ENCODE measurements at places on chromosomes 1 and 21.

DNA sequence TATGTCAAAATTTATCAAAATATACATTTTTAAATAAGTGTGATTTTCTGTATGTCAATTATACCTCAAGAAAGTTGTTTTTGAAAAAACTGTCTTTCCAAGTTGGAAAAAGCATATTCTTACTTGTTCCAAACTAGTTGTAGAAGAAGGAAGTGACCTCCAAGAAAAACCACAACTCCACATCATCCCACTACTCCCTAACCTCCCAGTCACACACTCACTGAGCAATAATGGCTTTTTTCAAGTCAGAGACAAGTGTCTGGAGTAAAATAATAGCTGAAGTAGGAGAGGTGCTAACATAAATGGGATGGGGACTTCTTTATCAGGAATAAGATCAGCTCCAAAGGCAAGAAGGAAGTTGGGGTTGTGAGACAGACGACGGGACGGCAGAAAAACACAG, 13.4 kb downstream of the EPRS1 start:
- no peak for DNase-seq

- no peak for DNase-seq
These were observed 22.4 kb upstream of the SYNC start for GRCh38 chr1:32724678-32725614.

DNA sequence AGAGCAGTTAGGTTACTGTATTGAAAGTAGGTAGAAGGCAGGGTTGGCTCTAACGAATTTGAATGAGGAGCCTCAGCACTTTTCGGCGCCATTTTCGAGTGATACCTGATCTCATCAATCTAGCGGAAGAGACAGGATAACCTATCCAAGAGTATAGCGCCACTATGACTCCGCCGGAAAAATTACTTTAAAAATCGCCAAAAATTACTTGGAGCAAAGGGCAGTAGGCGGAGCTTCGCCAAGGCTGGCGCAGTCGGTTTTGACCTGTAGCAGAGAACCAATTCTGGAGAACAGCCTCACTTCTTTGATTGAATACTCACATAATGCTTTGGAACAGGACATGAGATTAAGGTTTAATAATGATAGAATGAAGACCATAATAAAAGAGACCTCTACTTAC, 25.6 kb downstream of the EFCAB7 start:
- DNase-seq, result no peak

- no peak for DNase-seq
These were observed 17.6 kb downstream of the PM20D1 start for GRCh38 chr1:205832326-205832751.

GRCh38 chr1:26784023-26784871, 3.5 kb upstream of the PIGV start:
- DNase-seq, result peak; percentile 46

- DNase-seq, result no peak
These were observed 39.9 kb downstream of the ACP6 start for GRCh38 chr1:147630447-147630846.

GRCh38 chr1:27864264-27864895, 8.0 kb upstream of the THEMIS2 start:
- DNase-seq, result no peak

DNA sequence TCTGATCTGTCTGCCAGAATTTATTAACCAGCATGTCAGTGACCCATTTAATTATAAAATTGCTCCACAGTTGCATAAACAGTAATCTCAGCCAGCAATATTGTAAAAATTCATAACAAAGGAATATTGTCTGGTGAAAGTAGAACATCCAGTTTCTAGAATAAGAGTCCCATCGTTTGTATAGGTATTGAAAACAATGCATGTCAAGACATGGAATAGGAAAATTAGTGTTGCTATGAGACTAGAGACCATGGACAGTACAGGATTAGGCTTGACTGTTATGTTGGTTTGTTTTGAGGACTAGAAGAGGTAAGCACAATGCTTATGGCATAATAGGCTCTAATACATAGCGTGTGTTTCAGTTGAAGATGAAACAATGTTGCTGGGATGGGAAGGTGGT, 37.1 kb downstream of the ATF6 start:
- no peak for DNase-seq

- no peak for DNase-seq
These were observed 31.1 kb downstream of the EPHA8 start for GRCh38 chr1:22594396-22594795.

GRCh38 chr1:165912638-165913037, 85.2 kb downstream of the UCK2 start:
- no peak for DNase-seq

GRCh38 chr1:109298666-109299557, 7.9 kb downstream of the MYBPHL start:
- no peak for DNase-seq

- DNase-seq, result peak; percentile 54
These were observed 87.2 kb downstream of the MRPL37 start for GRCh38 chr1:54287176-54287650.

GRCh38 chr1:219566951-219567947, 45.7 kb downstream of the ZC3H11B start:
- peak; percentile 33 for DNase-seq

DNA sequence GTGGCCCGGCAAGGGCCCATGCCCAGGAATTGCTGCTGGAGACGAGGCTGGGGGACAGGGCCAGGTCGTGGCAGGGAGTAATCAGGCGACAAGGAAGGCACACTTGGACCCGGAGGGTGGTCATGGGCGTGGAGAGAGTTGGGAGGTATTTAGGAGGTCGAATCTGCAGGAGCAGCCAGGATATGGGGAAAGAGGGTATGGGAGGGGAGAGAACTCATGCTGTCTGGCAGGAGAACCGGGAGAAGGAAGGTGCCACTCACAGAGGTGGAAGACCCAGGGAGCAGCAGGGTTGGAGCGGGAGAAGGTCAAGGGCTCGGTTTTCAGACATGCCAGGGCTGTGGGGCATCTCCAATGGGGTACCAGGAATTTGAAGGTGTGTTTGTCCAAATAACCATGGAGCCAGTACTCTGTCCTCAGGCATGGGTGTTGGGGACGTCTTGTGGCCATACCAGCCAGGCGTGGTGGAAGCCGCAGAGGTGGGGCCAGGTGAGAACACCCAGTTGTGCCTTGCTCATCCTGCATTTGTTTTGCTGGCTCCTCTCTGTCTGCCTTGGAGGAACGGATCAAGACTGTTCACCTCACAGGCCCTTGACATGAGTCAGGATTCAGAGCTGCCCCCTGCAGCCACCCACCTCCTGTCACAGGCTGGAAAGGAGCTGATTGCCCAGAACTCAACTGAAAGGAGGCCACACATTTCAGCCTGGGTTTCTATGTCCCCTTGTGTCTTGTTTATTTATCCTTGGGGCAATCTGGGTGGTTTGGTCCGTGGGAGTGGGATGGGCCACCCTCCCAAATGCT, 111.6 kb downstream of the SPSB1 start:
- no peak for DNase-seq

- no peak for DNase-seq
These were observed 289.1 kb upstream of the PKN2 start for GRCh38 chr1:88394958-88395357.

- no peak for DNase-seq
These were observed 58.3 kb downstream of the KIF21B start for GRCh38 chr1:200965111-200965805.

- no peak for DNase-seq
These were observed 36.6 kb downstream of the LUZP1 start for GRCh38 chr1:23132033-23132432.

- no peak for DNase-seq
These were observed 2.9 kb upstream of the ATP1A1 start for GRCh38 chr1:116370181-116370580.

- DNase-seq, result no peak
These were observed 87.1 kb upstream of the COL6A1 start for GRCh38 chr21:45894450-45894825.

DNA sequence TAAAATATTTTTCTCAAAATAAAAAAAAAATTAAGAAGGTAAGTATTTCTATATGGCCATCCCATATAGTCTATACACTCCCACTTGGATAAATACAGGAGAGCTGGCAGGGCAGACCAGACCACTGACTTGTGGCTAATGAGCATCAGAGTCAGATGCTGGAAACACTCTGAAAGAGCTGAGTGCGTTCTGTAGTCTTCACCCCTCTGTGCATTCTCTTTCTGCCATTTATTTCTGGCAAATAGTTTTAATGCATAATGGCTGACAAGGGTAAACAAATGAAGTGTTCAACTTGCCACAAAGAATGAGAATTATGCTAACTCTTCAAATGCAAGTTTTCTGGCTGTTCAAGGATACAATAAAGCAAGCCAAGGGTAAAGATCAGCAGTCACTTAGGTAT, 191.7 kb downstream of the TTLL7 start:
- DNase-seq, result no peak

- no peak for DNase-seq
These were observed at the start of gene MTMR11 for GRCh38 chr1:149936170-149936991. MTMR11 (minus strand) TSS chr1:149936879; CDS start chr1:149936647, 232 bp downstream.

DNA sequence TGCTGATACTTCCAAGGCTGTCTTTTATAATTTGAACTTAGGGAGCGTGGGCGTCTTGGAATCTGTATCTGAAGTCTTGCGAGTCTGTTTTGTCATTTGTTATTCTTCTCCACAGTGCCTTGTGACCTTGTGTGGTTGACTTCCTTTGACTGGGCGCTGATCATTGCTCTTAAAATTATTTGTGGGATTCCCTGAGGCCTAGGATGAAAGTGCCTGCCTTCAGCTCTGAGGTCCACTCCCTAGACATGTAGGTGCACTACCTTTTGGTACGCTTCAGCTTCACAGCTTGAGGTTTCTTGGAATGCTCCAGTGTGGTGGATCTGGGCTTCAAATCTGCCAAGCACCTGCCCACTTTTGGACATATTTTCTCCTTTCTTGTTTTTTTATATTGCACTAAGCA, 50.2 kb upstream of the IGSF5 start:
- DNase-seq, result no peak

DNA sequence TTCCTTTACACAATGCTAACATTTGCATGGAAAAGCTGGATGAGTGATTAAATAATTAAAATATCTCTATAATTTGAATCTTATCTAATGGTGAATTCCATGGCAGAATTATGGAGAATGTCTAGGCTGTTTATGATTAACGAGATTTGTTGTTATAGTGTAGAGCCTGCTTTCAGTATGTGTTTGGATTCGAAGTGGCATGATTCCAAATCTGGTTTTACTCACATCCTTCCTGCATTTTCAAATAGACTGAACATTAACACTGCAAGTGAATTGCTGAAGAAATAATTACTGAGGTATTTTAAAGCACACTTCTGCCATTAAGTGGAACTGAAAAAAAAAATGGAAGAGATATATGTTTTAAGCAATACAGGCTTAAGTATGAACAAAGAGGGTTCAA, 5.1 kb upstream of the NEK7 start:
- no peak for DNase-seq

DNA sequence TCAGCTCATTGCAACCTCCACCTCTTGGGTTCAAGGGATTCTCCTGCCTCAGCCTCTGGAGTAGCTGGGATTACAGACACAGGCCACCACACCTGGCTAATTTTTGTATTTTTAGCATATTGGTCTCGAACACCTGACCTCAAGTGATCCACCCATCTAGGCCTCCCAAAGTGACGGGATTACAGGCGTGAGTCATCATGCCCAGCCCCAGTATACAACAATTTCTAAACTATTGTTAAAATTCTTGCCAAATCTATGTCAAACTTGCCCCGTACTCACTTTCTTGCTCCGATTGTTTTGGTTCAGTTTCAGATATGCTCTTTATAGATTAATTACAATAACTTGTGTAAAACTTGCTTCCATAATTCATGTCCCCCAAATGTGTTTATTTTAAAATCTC, 4.1 kb downstream of the RGS18 start:
- no peak for DNase-seq

DNA sequence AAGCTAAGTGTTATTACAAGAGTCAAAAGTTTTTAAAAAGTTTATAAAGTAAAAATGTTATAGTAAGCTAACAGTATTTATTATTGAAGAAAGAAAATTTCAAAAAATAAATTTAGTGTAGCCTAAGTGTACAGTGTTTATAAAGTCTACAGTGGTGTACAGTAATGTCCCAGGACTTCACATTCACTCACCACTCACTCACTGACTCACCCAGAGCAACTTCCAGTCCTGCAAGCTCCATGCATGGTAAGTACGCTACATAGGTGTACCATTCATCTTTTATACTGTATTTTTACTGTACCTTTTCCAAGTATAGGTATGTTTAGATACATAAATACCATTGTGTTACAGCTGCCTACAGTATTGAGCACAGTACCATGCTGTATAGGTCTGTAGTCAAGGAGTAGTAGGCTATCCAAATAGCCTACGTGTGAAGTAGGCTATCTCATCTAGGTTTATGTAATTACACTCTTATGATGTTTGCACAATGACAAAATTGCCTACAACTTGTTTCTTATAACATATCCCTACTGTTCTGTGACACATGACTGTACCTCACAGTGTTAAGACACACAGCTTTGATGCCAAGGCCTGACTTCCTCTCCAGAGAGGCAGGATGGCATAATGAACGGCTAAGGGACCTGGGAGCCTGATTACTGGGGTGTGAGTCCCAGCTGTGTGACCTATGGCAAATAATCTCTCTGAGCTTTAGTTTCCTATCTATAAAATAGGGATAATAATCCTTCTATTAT, 12.7 kb downstream of the DHCR24 start:
- DNase-seq, result no peak

GRCh38 chr1:39452081-39452480, 39.4 kb upstream of the BMP8A start:
- DNase-seq, result no peak

GRCh38 chr1:95040032-95040525, 32.7 kb downstream of the ALG14 start:
- DNase-seq, result no peak

- DNase-seq, result no peak
These were observed 204.9 kb downstream of the MRPL39 start for GRCh38 chr21:25402134-25402961.

DNA sequence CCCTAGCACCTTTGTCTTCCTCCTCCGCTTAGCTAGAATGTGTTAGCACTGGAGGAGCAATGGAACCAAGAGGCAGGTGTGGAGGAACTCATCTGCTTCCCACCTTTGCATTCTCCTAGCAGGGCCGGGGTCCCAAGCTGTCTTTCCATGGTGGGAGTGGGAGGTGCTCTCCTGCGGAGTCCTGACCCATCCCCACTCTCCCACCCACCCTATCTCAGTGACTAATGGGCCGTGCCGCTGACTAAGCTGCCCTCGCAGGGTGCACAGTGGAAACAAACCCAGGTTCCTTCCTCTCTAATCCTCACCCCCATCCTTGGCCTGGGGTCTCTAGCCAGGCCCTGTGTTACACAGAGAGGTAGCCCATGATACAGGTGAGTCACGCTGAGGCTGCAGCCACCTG, 177.5 kb downstream of the HIVEP3 start:
- no peak for DNase-seq

- DNase-seq, result peak; percentile 46
These were observed 14.4 kb downstream of the SMYD3 start for GRCh38 chr1:246492611-246493245.

Data from retinal pigment epithelial cell (primary cell).